ENCODE measurements at places on chromosomes 11 and 22. TPM values are rescaled to one million over a fixed set of nuclear protein-coding genes. Genes with fewer than 3 reads are reported as not detected.

Gene OR2AT4
- not detected for total RNA-seq

Gene GUCY1A2
- 0.18 TPM for total RNA-seq

Gene C22orf42
- total RNA-seq = not detected

Gene CEND1
- total RNA-seq = 0.89 TPM

Gene MS4A3
- not detected for total RNA-seq

Gene CARD10
- total RNA-seq = 8.7 TPM

Gene CHRNA10
- total RNA-seq = 0.71 TPM

Gene MEI1
- total RNA-seq = 4.6 TPM

Gene MEN1
- 21.6 TPM for total RNA-seq

Gene DDTL
- total RNA-seq = not detected

Gene GRIA4
- not detected for total RNA-seq

Gene NCAPD3
- total RNA-seq = 17.0 TPM

Gene C22orf31
- not detected for total RNA-seq

Gene OR5AN1
- total RNA-seq = not detected

Gene RHBDD3
- 22.5 TPM for total RNA-seq

Gene ARL14EP
- total RNA-seq = 19.7 TPM

Gene FAT3
- 0.58 TPM for total RNA-seq

Gene CHCHD10
- total RNA-seq = 1.9 TPM

Gene CATSPER1
- 0.35 TPM for total RNA-seq

Gene LARGE2
- not detected for total RNA-seq

Gene KRTAP5-1
- not detected for total RNA-seq

Gene GRAP2
- total RNA-seq = not detected

Gene OR4A16
- total RNA-seq = not detected

Gene GRK3
- total RNA-seq = 3.7 TPM

Gene TRAPPC4
- 95.9 TPM for total RNA-seq

Gene TIRAP
- total RNA-seq = 1.7 TPM

Gene FOSL1
- total RNA-seq = 31.4 TPM

Gene KRTAP5-10
- not detected for total RNA-seq

Gene APOL6
- total RNA-seq = 18.4 TPM

Gene OR5P2
- total RNA-seq = not detected

Gene CDC42EP1
- total RNA-seq = 69.5 TPM

Gene PTDSS2
- total RNA-seq = 21.4 TPM

Gene PRRG4
- 0.18 TPM for total RNA-seq

Gene CSNK1E
- total RNA-seq = 152 TPM

Gene FGF3
- not detected for total RNA-seq

Gene CDC45
- 22.2 TPM for total RNA-seq

Gene PDE3B
- total RNA-seq = 0.18 TPM

Gene SHISA8
- total RNA-seq = not detected

Gene CACNA1I
- total RNA-seq = not detected

Gene POU2AF1
- not detected for total RNA-seq

Gene NAA40
- 17.5 TPM for total RNA-seq

Gene PYGM
- 1.2 TPM for total RNA-seq

Gene TPBGL
- total RNA-seq = not detected

Gene MOGAT2
- not detected for total RNA-seq

Gene RAG2
- total RNA-seq = not detected

Gene KRTAP5-2
- not detected for total RNA-seq

Gene OR51I1
- not detected for total RNA-seq

Gene PATE3
- total RNA-seq = not detected

Gene SYT13
- not detected for total RNA-seq

Gene DLG2
- not detected for total RNA-seq

Gene SYVN1
- total RNA-seq = 23.2 TPM

Gene SSTR3
- total RNA-seq = 0.29 TPM

Gene ANO5
- total RNA-seq = not detected

Gene SPDYC
- not detected for total RNA-seq

Gene LRRC56
- total RNA-seq = 1.4 TPM

Gene MOV10L1
- total RNA-seq = 0.89 TPM

Gene CABP7
- total RNA-seq = not detected

Gene SLCO2B1
- total RNA-seq = not detected

Gene POTEH
- total RNA-seq = not detected

All from myometrial cell (primary cell).